ENCODE measurements at places on chromosomes 11 and 22.

DNA sequence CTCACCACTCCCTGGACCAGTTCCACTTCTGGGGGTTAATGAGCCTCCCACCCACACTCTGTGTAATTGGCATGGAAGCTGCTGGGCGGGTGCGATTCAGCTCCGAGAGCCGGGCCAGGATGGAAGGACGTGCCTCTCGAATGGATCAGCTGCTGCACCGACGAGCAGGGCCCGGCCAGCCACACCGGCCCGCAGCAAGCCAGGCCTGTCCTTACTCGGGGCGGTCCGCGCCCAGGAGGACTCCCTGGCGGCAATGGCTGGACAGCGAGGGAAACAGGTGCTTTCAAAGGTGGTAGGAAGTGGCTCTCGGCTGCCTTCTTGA, 4.3 kb upstream of the SHISAL1 start:
- DNase-seq, result no peak

GRCh38 chr11:108224911-108225786, 2.3 kb downstream of the ATM start:
- DNase-seq, result no peak

DNA sequence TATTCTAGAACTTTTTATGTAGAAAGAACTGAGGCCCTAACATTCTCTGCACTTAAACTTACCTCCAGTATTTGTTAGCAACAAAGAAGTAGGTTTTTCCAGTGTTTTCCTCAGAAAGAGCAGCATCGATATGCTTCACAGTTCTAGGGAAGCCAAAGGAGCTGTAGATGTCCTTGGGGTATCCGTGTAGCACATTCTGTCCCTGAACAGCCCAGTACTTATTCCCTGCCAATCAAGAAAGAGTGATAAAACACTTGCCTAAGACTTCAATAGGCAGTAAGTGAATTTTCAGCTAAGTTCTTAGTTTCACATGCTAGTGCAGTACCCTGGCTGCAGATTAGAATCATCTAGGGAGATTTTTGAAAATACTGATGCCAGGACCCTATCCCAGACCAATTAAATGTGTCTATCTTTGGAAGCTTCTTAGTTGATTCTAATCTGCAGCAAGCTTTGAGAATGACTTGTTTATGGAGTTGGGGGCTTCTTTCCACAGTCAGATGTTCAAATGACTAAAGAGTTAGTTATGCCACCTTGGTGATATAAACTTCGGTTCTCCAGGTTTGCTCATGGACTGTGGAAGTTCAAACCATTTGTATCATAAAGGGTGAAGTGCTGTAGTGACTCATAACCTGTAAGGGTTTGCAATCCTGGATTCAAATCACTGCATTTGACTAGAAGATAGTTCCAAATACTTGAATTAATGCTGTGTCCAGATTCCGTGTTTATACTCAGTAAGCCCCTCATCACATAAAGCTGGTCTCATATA, 6.5 kb downstream of the MMP1 start:
- no peak for DNase-seq

- no peak for DNase-seq
Measured at GRCh38 chr11:11916981-11917399, 75.2 kb downstream of the USP47 start.

GRCh38 chr11:100536979-100537378, 150.1 kb upstream of the ARHGAP42 start:
- no peak for DNase-seq

GRCh38 chr11:59292611-59293010, 66.1 kb upstream of the OR5AN1 start:
- no peak for DNase-seq

- DNase-seq, result no peak
Measured at GRCh38 chr11:66264383-66264782, 4.1 kb upstream of the RAB1B start.

DNA sequence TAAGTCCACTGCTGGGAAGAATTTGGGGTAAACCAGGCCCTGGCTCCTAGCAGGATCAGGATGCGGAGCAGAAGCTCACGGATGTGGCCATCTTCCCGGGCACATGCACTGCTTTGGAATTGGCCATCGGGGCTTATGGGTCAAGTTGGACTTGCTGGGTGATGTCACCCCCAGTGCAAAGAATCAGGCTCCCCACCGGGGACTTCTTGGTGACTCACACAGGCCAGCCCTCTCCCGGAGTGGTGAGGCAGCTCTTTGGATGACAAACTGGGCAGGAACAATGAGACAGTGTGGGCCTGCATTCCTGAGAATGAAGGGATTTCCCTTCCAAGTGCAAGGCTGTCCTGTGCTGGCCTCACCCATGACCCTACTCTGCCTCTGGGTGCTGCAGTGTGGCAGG, 128.8 kb upstream of the ANO1 start:
- no peak for DNase-seq

- DNase-seq, result no peak
Measured at GRCh38 chr11:44880511-44880910, 70.2 kb downstream of the TP53I11 start.

DNA sequence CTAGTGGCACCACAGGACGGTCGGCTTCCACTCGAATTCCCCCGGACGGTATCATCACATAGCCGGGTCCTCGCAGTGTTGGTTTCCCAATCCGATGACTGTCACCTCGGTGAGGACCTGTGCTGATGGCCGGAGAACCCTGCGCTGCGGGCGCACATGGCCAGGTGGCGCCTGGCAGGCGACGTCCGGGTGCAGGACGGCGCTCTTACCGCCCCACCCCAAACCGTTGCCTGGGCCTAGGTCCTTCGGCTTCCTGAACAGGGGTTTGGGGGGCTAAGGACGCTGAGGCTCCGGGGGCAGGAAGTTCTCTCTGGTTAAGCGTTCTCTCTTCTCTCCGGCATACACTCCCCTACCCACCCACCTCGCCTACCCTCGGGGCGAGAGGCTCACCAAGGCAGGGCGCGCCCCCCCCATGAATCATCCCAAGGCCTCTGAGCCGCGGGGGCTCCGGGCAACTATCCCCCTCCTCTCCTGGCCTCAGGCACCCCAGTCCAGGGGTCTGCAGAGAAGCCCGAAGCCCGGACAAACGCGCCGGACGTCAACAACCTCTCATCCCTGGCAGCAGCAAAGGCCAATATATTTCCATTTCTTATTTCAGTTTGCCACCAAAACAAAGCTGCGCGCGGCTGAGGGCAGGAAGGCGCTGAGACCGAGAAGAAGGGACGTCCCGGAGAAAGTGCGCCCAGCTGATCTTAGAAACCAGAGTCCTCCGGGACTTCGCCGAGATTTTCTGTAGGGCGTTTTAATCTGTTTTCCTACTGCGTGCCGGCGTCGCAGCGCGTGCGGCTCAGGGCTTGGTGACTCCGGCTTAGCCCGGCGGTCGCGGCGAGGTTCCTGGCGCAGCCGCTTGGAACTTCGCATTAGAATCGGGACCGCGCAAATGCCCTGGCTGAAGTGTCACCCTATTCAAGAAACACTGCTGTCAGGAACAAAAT, 5.6 kb downstream of the ALX4 start:
- DNase-seq, result no peak

DNA sequence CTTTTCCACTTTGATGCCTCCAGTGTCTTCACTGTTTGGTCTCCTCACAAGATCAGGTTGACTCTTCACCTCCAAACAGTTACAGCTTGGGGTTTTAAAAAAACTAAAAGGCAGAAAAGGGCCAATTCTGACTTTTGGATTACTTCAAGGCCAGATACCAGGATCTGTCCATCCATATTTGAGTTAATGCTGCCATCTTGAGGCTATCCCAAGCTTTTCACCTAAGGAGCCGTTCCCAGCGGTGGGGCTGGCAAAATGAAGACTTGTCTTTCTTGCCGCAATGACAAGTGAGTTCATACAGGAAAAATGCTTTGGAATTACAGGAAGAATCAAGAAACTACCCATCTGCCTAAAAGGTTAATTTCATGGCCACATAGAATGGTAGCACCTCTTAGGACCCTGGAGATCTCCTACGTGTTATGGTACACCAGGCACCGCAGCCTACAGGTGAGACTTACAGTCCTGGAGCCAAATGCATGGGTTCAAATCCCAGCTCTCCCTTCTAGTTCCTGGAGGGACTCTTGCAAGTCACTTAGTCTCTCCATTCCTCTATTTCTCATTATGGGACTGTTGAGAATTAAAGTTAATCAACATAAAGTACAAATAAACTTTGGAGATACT, 6.0 kb upstream of the OR5B21 start:
- no peak for DNase-seq

GRCh38 chr11:64391839-64392238, 32.9 kb downstream of the RPS6KA4 start:
- no peak for DNase-seq

GRCh38 chr11:114167771-114168448, 108.4 kb downstream of the ZBTB16 start:
- no peak for DNase-seq

DNA sequence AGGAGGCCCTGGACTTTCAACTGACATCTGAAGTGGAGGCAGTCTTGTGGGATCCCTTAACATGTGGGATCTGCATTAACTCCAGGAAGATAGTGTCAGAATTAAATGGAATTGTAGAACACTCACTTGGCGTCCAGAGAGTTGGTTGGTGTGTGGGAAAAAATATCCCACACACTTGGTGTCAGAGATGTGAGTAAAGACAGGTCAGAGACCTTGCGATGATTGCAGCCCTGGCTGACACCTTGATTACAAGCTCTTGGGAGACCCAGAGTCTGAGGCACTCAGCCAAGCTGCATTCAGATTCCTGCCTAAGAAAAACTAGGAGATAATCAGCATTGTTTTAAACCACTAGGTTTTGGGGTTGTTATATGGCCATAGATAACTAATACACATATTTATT, 7.2 kb upstream of the TPCN2 start:
- DNase-seq, result no peak

- DNase-seq, result no peak
Measured at GRCh38 chr11:133821776-133822175, 23.5 kb downstream of the SPATA19 start.

- DNase-seq, result no peak
Measured at GRCh38 chr22:29103121-29103520, 30.3 kb downstream of the KREMEN1 start.

DNA sequence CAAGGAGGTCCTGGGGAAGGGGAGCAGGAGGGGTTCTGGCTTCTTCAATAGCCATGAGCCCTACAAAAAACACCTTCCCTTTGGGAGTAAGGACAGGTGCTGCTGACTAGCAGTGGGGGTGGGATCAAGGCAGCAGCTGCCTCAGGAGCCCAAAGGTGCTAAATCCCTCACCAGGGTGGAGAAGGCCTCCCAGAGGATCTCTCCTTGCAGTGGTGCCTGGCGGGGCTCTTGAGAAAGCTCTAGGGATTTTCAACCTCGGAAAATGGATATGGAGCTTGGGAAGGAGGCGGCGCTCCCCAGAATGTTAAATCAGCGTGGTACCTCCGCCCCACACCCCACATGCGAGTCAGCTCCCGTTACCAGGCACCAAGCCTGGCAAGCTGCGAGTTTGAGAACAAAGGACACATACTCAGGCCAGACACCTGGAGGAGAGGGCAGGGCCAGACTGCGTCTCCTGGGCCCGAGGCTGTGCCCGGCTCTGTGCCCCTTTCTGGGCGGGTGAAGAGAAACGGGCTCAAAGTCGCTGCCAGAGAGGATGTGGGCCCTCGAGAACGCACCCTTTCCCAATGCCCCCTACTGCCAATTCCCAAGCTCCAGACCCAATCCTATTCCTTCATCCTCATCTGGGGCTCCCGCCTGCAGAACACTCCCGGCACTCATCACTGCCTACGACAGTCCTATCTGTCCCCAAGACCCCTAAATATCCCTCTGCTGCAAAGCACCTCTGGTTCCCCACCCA, 139.0 kb downstream of the BRD1 start:
- DNase-seq, result no peak

GRCh38 chr11:36447514-36447913, 62.6 kb downstream of the TRAF6 start:
- peak; percentile 8 for DNase-seq

- DNase-seq, result no peak
Measured at GRCh38 chr22:38611559-38611958, 41.6 kb upstream of the DMC1 start.

GRCh38 chr11:61491736-61492395, 16.7 kb upstream of the LRRC10B start:
- DNase-seq, result no peak

DNA sequence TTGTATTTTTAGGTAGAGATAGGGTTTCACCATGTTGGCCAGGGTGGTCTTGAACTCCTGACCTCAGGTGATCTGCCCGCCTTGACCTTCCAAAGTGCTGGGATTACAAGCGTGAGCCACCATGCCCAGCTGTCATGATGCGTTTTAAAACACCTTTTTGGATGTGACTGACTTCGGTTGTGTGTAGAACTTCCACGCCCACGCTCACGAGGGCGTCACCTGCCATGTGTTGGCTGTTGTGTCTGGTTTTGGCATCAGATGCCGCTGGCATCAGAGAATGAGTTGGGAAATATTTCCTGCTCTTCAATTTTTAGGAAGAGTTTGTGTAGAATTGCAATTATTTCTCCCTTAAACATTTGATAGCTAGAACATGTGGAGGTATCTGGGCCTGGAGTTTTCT, 109.1 kb downstream of the KCNQ1 start:
- DNase-seq, result no peak
